Activated CD4-positive, alpha-beta T cell treated with anti-CD3 and anti-CD28 coated beads, Interleukin-2, amount 50 U/mL, for 24 hours (primary cell): ENCODE measurements at places on chromosomes 3 and 15.

- DNase-seq, result no peak
Measured at GRCh38 chr3:131349946-131350347, 31.6 kb upstream of the NUDT16 start.

GRCh38 chr15:70245932-70246622, 148.4 kb upstream of the TLE3 start:
- DNase-seq, result no peak

DNA sequence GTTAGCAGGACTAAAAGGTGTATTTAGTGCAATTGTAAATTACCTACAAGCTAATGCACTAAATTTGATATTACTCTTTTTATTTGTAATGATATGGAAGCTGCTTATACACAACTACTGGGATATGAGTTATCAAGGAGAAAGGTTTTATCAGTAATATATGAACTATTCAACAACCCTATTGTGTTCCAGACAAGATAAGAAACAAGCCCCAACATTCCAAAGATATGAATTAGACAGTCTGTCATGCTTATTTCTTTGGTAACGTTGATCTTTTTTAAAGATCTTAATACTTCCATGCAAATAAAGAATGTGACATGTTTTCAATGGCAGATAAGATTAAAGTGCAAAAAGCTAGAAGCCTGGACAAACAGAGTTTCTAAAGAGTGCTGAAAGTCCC, 314.0 kb upstream of the THBS1 start:
- no peak for DNase-seq

DNA sequence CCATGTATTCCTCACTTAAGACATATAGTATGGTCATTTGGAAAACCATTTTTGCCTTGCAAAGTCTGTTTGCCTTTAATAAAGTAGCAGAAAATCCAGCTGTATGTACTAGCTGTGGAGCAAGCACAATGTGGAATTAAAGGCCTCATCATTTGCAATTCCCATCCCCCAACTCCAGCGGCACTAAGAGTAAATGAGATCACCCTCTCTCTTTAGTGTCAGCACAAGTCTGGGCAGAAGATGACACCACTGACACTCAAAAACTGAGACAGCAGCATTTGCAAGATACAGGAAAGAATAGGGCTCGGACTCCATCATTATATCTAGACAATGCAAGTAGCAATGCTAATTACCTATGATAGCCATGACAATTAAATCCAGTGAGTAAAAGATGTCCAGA, 24.7 kb upstream of the DYNC1LI1 start:
- no peak for DNase-seq

- DNase-seq, result no peak
Measured at GRCh38 chr3:166788936-166789335, 591.2 kb downstream of the ZBBX start.

DNA sequence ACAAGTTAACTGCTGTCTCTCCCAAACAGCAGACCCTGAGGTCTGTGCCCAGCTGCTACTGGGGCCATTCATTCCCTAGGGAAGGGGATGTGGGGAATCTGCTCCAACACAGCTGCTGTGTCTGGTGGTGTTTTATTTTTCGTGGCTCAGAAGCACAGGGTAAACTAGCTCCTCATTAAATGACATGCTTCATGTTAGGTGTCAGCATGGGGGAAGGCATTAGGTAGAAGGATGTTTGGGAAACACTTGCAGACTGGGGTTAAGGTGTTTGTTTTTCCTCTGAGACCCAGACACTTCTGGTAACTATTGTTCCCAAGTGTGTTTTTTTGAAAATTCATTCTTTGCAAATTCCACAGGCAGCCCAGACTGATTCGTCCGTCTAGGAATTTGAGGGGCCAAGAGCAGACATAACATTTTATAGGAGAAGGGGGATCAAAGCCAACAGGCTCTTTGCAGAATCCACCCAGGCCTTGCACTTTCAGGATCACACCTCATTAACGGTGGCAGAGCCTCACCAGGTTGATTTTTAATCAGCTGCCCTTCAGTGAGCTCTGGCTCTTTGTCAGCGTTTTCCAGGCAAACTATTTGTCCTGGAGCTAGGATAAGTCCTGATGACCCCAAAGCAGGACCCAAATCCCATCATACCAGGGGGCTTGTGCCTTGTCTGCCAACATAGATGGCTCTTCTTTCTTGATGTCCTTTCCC, 65.4 kb upstream of the ITGA11 start:
- no peak for DNase-seq

GRCh38 chr3:57966829-57967228, 41.4 kb upstream of the FLNB start:
- no peak for DNase-seq

DNA sequence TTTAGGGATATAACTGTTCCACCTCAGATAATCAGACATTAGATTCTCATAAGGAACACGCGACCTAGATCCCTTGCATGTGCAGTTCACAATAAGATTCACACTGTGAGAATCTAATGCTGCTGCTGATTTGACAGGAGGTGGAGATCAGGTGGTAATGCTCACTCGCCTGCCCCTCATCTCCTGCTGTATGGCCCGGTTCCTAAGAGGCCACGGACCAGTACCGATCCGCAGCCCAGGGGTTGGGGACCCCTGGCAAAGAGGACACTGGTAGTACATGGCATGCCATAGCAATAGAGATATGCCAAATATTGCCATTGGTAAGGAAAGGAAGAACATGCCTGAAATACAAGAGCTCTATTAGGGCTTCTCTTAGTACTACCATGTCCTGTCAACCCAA, 59.7 kb downstream of the LSM3 start:
- DNase-seq, result no peak

GRCh38 chr3:100245136-100245535, 15.7 kb upstream of the TBC1D23 start:
- no peak for DNase-seq

DNA sequence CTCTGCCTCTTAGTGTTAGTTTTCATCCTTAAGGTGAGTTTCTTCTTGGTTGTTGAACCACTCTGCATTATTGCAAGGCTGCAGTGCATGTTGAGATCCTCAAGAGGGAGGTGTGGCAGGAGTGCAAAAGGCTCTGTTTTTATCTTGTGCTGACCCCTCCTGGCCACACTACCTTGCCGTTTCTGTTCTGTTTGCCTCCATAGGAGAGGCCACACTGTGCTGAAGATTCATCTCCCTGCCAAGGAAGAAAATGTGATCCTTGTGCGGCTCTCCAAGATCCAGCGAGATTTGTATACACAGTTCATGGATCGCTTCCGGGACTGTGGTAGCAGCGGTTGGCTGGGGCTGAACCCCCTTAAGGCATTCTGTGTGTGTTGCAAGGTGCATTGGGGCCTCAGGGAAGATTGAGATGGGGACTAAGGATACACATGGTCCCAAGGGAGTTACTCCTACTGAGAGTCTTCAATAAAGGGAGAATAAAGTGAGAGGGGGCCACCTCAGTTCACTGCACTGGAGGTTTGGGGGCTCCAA, 33.0 kb upstream of the TEX264 start:
- no peak for DNase-seq

- no peak for DNase-seq
Measured at GRCh38 chr3:192826214-192827006, 91.2 kb downstream of the MB21D2 start.

GRCh38 chr3:125000661-125001060, 55.1 kb downstream of the HEG1 start:
- no peak for DNase-seq

DNA sequence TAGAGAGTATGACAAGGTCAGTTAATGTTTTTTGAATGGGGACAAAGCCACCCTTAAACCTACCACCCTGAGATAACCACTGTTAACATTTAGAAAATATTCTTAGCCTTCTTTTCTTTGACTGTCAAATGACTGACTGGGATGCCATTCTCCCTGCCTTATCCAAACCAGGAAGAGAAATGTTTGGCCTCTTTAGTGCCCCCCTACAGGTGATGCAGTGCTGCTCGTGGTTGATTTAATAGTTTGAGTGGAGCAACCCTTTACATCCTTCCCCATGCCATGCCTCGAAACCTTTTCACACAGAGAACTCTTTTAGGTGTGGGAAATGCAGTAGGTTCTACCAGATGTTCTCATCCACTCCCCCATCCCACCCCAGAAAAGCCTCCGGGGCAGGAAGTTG, 38.7 kb upstream of the UMPS start:
- no peak for DNase-seq
